ENCODE measurements at places on chromosomes 12 and 14.
A peak's percentile ranks its signal among the peaks of the same experiment; 100 is the strongest.

- peak; percentile 76 for DNase-seq
Observed at GRCh38 chr12:15688838-15689625, 100.2 kb downstream of the EPS8 start.

- DNase-seq, result no peak
Observed at GRCh38 chr14:24259282-24260025, 3.5 kb downstream of the TGM1 start.

- no peak for DNase-seq
Observed at GRCh38 chr14:71139294-71139946, 232.2 kb downstream of the PCNX1 start.

DNA sequence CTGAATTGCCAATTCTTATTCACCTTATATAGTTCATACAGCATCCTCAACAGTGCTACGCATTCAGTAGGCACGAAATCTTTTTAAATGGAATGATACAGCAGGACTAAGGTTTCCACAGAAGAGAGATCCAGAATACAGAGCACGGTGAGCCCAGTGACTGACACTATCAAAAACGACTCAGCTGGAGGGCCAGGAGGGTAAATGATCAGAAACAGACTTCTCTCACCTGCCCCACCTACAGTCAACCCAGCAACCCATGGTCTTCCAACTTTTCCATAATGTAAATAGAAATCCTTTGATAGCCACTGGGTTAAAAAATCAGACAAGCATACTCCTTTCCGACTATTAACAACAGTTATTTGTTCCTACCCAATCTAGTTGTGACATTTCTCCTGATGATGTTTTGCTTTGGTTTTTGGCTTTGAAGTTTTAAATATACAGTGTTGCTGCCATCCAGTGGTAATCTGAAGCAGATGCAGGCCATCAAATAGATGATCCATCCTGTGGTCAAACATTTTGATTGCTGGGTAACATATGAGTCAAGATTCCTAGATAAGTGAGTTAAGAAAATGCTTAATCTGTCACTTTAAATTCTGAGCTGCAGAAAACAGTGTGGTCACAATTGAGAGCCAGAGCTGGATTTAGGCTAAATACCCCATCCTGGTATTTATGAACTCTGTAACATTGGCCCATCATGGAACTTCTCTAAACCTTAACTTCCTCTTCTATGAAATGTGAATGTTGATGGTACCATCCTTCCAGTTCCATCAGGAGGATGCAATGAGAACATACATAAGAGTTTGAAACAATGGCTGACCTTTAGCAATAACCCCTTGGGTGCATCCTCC, 42.0 kb downstream of the GPHB5 start:
- DNase-seq, result peak; percentile 43

GRCh38 chr12:89632778-89633177, 75.9 kb downstream of the ATP2B1 start:
- no peak for DNase-seq

DNA sequence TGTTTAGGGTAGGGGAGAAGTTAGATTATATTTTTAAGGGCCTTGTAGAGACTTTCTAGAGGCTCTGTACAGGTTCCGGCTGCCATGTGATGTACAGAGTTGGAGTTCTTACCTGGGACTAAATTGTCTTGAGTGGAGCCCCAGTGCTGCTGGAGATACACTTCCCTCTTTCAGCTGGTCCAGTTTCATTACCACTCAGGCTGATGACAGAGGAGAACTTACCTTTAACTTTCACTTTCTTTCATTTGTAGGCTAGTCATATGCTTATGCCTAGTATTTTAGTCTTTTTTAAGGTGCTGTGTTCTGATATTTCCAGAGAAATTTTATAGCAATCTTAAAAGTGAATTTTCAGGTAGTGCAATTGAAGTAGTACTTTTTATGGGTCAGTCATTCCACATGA, 117.3 kb downstream of the ERC1 start:
- DNase-seq, result peak; percentile 48

GRCh38 chr12:2783936-2784600, 10.7 kb upstream of the FKBP4 start:
- no peak for DNase-seq

GRCh38 chr12:132259364-132259871, 70.0 kb downstream of the GALNT9 start:
- peak; percentile 13 for DNase-seq

GRCh38 chr14:75252254-75252837, 26.3 kb upstream of the FOS start:
- DNase-seq, result no peak

DNA sequence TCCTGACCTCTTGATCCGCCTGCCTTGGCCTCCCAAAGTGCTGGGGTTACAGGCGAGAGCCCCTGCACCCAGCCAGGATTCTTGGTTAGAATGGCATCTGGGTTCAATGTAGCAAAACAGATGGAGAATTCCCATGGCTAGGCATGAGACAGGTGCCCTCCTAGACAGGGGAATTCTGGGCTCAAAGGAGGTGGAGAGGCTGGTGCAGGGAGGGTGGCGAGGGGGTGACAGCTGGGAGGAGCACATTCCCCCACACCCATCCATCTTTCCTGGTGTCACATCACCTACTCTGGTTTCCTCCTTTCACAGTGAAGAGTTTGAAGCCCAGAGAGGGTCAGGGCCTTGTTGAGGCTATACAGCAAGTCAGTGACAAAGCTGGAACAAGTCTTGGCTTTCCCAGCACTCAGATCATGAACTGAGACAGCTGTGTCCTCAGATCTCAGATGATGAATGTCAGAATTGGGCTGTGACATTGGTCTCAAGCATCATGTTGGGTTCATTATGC, 2.8 kb downstream of the SERPINA1 start:
- no peak for DNase-seq

- no peak for DNase-seq
Observed at GRCh38 chr14:80425686-80426085, 214.4 kb upstream of the DIO2 start.

GRCh38 chr14:90079576-90079975, 17.8 kb downstream of the KCNK13 start:
- DNase-seq, result no peak

DNA sequence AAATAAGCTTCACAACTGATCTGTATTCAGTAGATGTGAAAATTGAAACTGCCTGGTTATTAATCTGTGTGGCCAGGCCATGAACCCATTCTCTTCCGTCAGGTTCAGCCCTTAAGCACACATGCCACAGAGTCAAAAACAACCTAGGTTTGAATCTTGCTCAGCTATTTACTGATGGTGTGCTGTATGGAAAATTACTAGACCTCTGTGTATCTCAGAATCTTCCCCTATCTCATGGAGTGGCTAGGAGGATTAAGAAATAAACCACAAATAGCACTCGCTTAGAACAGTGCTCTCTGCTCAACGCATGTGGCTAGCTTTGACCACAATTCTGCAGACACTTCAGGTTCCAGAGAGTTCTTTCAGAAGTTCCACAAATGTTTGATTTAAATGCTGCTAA, 240.7 kb upstream of the PLEKHG7 start:
- DNase-seq, result peak; percentile 89
